ENCODE measurements at places on chromosomes 16 and 17.
A peak's percentile ranks its signal among the peaks of the same experiment; 100 is the strongest.

- peak; percentile 26 for DNase-seq
These were observed at the start of gene CRYM for GRCh38 chr16:21277927-21278706. TSS of gene CRYM (minus strand) at chr16:21278290. CDS start at chr16:21278251, 39 bp downstream.

DNA sequence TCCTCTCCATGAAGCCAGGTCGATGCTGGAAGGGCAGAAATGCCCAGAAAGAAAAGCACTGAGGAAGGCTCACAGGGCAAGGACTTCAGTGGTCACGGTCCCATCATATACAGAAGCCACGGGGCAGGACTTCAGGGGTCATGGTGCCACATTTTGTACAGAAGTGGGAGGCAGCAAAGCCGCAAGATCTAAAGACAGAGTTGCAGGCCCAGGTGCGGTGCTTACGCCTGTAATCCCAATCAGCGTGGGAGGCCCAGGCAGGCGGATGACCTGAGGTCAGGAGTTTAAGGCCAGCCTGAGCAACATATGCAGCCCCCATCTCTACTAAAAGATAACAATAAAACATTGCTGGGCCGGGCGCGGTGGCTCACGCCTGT lies 96.0 kb downstream of the NXN start:
- no peak for DNase-seq

GRCh38 chr17:66378296-66378695 lies 75.9 kb downstream of the PRKCA start:
- DNase-seq = peak; percentile 64

- no peak for DNase-seq
These were observed 35.8 kb downstream of the FA2H start for GRCh38 chr16:74738816-74739215.

- DNase-seq = no peak
These were observed 73.1 kb upstream of the CES5A start for GRCh38 chr16:55948230-55948629.

GRCh38 chr17:44024271-44024663 lies 9.5 kb upstream of the TMEM101 start:
- DNase-seq = no peak

DNA sequence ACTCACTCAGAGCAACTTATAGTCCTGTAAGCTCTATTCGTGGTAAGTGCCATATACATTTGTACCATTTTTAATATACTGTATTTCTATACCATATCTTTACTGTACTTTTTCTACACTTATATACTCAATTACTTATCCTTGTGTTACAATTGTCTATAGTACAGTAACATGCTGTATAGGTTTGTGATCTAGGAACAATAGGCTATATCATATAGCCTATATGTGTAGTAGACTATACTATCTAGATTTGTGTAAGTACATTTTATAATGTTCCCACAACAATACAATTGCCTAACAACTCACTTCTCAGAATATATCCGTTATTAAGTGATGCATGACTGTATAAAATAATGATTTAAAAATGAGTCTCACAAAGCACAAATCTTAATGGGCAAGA lies 123.3 kb upstream of the NACA2 start:
- DNase-seq = no peak

DNA sequence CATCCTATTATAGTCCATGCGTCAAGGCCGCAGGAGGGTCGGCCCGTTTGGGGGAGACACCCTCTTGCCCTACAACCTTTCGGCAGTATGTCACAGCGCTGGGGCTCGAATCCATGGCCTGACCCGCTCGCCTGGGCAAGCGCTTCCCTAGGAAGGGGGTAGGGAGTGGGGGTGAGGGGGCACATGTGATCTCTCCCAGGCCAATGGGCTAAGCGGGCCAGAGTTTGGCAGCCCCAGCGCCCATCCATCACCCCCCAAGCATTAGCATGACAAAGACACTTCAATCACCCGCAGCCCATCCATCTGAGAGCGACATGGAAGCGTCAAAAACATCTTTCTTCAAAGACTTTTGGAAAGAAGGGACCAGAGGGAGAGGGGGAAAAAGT lies at the start of gene HOXB1:
Gene HOXB1, minus strand, starts transcription at position 125 of the 386 bp plus-strand sequence. Its CDS starts 107 bp downstream, at position 18.
- DNase-seq = no peak

- peak; percentile 60 for DNase-seq
These were observed 1.3 kb downstream of the TUBB3 start for GRCh38 chr16:89924297-89924924.

DNA sequence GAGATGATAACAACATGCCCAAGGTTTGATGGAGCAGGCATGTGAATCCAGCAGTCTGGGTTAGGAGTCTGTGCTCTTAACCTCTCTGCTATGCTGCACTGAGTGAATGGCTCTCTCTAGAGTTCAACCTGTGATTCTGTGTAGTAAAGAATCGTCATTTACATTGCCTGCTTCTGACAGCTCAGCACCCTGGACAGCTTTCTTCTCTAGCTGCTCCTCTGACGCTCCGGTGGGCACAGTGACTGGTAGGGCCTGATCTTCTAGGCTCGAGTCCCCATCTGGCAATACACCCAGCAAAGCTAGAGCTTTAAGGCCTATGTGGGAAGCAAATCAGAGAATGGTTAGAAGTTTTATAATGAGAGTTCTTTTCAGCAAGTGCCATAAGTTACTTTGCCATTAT lies 85.3 kb upstream of the ATP2A3 start:
- DNase-seq = no peak

GRCh38 chr16:66668777-66669444 lies 27.6 kb downstream of the CMTM4 start:
- DNase-seq = peak; percentile 87

DNA sequence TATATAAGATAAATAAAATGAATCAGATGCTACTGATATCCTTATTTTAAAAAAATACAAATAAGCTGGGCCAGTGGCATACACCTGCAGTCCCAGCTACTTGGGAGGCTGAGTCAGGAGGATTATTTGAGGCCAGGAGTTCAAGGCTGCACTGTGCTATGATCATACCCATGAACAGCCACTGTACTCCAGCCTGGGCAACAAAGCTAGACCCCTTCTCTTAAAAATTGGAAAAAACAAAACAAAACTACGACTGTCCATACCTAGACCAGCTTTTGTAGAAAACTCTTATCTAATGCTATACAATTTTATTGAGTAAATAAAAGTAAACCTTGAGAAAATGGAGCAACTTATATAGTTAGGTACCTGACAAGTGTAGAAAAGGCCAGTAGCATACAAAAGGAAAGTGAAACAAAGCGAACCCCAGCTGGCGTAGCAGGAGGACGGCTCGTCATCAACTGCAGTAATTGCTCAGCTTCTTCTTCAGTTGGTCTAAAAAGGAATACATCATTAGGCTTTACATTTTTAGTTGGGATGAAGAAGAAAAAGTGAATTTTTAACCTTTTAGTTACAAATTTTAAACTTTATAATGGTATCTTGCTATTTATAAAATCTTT lies 23.6 kb downstream of the INTS2 start:
- DNase-seq = no peak

DNA sequence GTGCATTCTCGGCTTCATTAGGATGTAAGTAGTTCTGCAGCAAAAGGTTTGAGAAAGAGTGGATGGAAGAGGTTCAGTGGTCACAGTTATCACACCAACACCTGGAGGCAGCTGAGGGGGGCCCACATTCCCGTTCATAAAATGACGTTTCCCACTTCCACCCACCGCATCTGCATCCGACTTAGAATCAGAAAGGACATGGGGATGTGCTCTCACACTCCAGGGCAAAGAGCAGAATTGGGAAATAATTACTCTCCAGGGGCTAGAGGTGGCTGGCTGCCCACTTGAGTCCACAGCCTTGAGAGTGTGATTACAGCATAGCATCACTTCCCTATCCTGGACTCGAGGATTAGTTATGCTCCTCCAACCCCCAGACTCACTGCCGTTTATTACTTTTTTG lies 122.0 kb downstream of the CPPED1 start:
- no peak for DNase-seq

DNA sequence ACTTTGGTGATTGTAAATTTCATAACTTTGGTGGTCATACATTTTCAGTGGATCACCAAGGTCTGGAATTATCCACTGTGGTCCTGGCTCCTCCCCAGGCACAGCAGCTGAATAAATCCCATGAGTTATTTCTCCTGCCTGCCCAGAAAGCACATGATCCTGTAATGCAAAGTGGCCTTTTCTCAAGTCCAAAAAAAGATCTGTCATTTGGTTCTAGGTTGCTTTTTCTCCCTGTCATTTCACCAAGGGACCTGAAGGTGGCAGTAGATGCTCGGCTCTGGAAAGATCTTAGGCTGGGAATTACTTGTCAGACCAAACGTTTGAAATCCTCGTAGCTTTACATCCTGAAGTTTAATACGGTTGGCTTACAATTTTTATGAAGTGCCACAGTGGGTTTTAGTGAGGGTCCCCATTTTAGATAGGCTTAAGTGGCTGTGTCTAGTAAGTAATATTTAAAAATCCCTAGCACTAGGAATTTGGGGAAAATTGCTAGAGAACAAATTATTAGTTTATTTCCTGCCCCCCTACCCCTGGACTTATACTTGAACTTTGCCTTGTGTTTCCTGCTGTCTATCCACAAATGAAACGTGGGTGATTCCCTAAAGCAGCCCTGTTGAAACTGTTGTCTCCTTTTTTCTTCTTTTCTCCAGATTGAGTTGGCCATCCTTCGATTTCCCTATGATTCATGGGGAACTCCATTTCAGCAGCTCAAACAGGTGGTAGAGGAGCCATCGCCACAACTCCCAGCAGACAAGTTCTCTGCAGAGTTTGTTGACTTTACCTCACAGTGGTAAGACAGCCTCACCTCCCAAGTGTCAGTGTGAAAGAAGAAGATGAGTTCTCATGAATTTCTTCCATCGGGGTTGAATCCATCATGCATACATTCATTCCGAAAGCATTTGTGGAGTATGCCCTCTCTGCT lies 111.7 kb downstream of the MAP2K6 start:
- peak; percentile 59 for DNase-seq

DNA sequence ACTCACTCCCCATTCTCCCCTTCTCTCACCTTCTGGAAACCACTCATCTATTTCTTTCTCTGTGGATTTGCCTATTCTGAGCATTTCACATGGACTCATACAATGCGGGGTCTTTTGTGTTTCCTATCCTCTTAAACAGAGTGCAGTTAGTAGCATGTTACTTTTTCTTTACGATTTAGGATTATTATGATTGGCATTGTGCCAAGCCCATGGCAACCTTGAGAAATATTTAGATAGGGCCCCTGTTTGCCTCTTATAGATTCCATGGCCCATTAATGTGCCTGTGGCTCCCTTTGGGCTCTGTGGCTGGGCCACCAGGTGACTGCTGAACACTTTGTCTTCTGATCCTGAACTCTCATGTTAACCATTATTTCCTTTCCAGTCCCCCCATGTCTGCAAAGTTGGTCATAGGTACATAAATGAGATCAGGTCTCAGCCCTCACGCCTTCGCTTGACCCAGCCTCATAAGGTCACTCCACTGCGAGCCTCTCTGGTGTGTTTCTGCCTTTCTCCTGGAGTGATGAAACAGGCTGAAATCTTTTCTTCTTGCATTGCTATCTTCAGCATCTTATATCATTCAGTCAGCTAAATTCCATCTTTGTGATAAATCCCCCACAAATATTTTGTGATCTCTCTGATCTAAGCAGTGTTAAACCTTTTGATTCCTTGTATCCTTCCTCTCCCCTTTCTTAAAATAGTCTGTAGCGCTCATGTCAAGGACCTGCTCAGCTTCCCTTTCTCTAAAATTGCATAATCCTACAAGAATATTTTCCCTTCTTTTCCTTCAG lies 44.0 kb downstream of the MYH3 start:
- DNase-seq = peak; percentile 87

- no peak for DNase-seq
These were observed 148.1 kb downstream of the MRM1 start for GRCh38 chr17:36749493-36749892.

DNA sequence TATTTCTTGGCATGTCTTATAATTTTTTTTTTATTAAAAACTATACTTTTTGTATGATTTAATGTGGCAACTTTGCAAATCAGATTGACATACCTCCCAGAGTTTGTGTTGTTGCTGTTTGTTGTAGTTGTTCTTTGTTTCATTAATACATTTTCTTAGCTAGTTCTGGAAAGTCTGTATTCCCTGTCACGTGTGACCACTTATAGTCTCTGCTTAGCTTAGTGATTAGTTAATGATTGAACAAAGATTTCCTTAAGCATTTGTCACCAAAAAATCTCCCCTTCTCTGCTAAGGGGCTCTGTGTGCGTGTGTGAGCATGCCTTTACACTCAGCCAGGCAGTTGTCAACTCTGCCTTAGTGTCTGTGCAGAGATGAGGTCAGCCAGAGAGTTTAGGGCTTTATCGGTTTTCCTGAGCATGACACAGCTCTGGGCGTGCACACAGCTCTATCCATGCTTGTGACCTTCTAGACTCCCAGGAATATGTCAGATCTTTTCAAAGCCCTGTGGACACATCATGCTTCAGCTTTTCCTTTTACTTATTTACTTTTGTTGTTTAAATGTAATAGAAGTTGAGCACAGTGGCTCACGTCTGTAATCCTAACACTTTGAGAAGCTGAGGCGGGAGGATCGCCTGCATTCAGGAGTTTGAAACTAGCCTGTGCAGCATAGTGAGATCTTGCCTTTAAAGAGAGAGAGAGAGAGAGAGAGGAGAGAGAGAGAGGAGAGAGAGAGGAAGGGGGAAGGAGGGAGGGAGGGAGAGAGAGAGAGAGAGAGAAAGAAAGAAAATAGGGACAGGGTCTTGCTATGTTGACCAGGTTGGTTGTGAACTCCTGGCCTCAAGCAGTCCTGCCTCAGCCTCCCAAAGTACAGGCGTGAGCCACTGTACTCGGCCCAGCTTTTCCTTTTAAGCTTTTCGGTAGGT lies 21.9 kb downstream of the DNAI2 start:
- no peak for DNase-seq

GRCh38 chr16:66480265-66481080 lies 53.4 kb downstream of the BEAN1 start:
- no peak for DNase-seq

- DNase-seq = no peak
These were observed 12.0 kb downstream of the GALK1 start for GRCh38 chr17:75752802-75753513.

- no peak for DNase-seq
These were observed 14.1 kb downstream of the ALDH3A1 start for GRCh38 chr17:19733953-19734526.

- DNase-seq = no peak
These were observed 400 bp upstream of the CEP112 start for GRCh38 chr17:66192378-66192687.

DNA sequence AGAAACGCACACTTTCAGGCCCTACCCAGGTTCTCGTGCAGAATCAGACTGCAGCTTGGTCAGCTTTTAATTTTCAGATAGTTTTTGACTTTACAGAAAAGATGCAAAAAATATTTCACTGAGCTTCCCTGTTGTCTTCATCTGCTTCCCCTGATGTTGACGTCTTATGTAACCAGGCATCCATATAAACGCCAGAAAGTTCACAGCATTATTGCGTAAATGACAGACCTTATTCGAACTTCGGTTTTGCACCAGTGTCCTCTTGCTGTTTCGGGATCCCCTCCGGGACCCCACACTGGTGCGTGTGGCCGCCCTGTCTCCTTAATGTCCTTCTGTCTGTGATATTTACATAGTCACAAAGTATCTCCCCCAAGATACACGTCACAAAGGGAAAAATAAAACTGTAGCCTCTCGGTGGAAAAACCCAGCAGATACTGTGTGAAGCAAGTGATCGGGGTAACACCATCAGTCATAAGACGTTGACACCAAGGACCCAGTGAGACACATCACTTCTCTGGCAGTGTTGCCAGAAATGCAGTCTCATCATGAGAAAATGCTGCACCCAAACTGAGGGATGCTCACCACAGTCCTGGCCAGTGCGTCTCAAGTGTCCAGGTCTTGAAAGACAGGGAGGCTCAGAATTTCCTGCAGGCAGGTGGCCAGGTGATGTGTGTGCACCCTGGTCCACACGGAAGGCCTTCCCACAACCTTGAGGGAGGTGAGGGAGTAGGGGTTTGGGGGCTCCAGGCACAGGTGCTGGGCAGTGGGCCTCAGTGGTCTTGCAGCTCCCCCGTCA lies 4.3 kb downstream of the BANP start:
- DNase-seq = peak; percentile 58
